ENCODE measurements at places on chromosomes 2 and 18.

DNA sequence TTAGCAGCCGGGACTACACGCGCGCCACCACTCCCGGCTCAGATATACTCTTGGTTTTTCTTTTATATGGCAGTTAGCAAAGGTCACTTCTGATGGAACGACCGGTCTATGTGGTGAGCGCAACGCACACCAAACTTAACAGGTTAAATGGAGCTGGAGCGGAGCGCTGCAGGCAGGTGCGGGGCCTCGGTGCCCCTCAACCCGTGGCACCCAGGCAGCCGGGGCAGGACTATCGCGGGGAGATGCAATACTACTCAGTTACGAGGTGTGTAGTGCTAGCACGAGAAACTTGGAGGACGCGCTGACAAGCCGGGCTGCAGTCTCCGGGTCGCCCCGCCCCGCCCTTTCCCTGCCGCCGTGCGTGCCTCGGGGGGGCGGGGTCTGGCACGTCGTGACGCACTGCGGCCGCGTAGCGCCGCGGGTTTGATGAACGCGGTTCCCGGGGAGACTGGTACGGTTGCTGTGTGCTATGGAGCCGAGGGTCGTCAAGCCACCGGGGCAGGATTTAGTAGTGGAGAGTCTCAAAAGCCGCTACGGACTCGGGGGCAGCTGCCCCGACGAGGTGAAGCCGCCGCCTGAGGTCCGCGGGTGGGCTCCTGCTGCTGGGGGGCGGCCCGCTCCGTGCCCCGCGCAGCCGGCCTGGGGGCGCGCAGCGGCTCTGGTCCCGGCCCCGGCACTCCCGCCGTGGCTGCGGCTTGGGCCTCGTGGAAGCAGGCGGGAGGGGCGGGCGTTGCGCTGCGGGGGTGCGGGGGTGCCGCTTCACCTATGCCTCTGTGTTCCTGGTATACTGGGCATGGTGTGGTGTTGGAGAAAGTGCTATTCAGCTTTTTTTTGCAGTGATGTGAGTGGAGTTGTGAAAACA, at the start of gene CCDC138:
TSS of gene CCDC138 (plus strand) at position 418 of the 862 bp plus-strand sequence. CDS start at position 470, 52 bp downstream.
- DNase-seq: peak; percentile 79

GRCh38 chr2:133843551-133843950, 275.3 kb upstream of the NCKAP5 start:
- DNase-seq: no peak

DNA sequence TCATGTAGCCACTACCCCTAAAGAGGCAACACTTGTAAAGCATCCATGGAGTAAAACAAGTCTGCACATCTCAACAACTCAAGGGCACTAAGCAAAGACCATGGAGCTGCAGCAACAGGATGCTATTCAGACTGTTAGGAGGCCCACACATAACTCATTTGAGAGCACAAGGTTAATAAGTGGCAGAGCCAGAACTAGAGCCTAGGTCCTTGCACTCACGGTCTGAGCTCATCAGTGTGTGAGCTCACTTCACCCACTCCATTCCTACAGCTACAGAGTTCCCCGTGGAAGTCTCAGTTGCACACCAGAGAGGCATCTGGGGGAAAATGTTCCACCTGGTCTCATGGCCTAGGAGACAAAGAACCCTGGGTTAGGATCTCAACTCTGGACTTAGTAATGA, 35.0 kb downstream of the TTC32 start:
- no peak for DNase-seq

- DNase-seq: no peak
Measured at GRCh38 chr2:173884025-173884802, 81.0 kb downstream of the SP3 start.

DNA sequence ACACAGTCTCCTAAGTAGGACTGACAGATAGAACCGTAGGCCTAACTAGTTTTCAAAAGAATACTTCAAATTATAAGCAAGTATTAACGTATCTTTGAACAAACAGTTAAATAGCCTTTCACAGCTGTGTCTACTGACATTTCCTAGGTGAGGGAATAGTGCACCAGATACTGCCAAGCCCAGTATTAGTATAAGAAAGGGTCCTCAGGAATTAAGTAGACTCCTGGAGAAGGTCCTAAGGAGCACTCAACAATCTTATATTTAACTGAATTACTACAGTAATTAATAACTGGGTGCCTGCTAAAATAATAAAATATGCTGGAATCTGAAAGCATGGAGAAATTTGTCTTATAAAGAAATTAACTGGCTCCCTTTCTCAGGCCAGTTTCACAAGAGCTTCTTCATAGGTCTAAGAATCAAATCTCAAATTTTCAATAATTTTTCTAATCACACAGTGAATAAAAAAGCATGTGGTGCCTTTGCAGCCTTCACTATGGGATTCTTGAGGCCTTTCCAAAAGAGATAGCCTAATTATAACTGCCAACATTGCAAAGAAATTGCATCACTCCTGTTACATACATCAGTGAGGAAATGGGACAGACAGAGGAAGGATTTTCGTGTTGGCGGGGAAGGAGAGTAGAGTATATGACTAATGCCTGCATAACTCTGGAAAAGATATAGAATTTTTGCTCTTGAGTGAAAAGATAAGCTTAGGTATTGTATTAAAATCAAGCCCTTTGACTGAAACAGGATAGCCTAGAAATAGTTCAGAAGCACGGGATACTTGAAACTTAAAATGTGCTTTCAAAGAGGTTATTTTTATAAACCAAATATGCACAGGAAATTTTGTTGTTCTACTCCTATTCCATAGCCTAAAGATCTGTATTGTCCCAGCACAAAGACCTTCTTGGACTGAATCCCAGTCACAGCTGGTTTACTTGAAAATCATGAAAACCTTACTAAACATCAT, 228.6 kb upstream of the STK17B start:
- DNase-seq: peak; percentile 5

GRCh38 chr2:15050483-15050882, 418.0 kb downstream of the LRATD1 start:
- no peak for DNase-seq

- no peak for DNase-seq
Measured at GRCh38 chr2:46576875-46577274, 97.5 kb downstream of the TMEM247 start.

DNA sequence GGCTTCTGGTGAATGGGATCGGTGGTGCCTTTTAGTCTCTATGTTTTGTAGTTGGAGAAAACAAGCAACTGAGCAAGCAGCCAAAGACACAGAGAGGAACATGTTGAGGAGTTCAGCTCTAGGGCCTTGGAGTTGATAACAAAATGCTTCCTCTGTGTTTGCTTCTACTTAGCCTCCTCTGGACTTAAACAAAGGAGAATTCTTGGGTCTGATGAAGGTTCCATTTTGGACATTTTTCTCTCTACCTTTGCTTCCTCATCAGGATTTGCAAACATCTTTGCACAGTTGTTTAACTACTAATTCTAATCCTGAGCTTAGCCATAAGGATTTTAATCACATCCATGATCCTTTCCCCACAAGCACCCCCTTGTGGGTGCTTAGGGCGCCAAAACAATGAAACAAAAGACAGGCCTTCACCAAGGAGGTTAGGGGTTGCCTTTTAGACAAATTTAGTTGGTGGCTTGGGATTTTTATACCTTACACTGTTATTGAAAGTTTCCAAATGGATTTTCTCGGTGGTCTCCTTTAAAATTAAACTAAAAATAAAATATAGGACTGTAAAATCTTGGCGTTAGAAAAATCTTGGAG, 148.5 kb upstream of the SATB2 start:
- no peak for DNase-seq

GRCh38 chr2:173513107-173513727, 158.5 kb downstream of the CDCA7 start:
- DNase-seq: no peak

GRCh38 chr18:59021500-59021899, 118.2 kb upstream of the SEC11C start:
- no peak for DNase-seq

DNA sequence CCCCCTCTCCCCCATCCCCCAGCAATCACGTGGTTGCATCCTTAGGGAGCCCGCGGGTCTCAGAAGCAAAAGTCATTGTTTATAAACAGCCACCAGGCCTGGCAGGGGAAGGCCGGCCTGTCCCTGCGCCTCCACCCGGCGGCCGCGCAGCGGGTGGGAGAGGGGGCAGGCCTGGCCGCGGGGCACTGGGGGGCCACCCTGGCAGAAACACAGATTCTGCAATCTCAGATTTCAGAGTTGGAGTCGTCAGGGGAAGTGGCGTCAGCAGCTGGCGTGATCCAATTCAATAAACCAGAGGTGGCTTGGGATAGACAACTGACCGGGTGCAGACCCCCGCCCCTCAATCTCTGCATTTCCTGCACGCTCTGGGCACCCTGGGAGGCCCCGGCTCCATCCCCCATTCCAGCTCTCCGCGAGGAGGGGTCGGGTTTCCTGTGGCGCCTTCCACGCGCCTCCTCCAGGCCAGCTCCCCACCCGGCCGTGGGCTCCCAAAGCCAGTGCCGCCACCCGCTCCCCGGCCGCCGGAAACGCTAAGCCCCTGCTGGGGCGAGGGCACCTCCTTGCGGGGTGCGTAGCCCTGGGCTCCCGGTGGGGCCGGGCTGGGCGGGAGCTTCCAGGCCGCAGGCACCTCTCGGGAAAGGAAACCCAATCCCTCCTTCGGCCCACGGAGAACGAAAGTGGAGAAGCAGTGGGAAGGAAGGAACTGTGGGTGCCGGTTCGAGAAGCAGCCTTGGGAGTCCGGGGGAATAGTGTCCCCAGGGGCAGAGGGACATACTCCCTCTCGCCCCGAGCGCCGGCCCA, 1.1 kb downstream of the BIN1 start:
- no peak for DNase-seq

GRCh38 chr2:10550206-10551001, 102.3 kb upstream of the ODC1 start:
- no peak for DNase-seq

GRCh38 chr2:112839407-112840067, 3.0 kb upstream of the IL1B start:
- DNase-seq: peak; percentile 62

DNA sequence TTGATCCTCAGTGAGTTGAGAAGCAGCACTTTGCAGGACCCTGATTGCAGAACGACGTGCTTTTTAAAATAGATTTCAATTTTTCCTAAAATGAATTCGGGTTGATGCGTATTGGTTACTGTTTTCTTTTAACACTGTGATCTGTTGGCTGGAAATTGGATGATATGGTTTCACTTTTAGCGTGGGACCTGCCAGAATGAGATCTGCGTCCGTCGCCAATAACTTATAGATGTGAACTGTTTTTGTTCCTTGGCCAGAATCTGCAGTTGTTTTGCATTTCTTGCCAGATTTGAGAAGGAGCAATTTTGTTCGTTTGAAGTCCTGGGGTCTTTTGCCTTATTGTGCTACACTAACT, 703 bp downstream of the UGGT1 start:
- no peak for DNase-seq

GRCh38 chr2:37923308-37924055, 1.6 kb upstream of the RMDN2 start:
- DNase-seq: no peak

- no peak for DNase-seq
Measured at GRCh38 chr2:44119878-44120277, 48.8 kb upstream of the PPM1B start.

GRCh38 chr2:11234309-11234708, 79.0 kb downstream of the SLC66A3 start:
- DNase-seq: no peak

- no peak for DNase-seq
Measured at GRCh38 chr2:10165861-10166675, 43.5 kb downstream of the RRM2 start.

GRCh38 chr2:156003780-156004179, 328.7 kb downstream of the NR4A2 start:
- DNase-seq: no peak

DNA sequence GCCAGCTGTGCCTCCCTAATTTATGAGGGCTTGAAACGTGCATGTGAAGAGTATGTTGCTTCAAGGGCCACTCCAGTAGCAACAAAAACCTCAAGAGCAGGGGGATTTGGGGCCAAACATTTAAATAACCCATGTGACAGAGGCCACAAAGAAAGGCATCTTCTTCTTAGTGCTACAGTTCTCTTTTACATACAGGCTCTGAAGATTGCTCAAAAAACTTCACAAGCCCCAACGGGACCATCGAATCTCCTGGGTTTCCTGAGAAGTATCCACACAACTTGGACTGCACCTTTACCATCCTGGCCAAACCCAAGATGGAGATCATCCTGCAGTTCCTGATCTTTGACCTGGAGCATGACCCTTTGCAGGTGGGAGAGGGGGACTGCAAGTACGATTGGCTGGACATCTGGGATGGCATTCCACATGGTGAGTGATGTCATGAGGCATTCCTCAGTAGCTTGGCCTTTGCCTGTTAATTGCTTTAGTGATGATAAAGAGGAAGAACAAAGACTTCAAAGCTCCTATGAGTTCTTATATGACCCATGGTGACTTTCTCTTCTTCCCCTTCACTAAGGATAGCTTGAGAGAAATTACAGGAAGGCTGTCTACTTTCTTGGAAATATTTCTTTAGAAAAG, 40.1 kb downstream of the NRP2 start:
- DNase-seq: no peak

- DNase-seq: no peak
Measured at GRCh38 chr2:241531161-241531722, 22.9 kb upstream of the STK25 start.

DNA sequence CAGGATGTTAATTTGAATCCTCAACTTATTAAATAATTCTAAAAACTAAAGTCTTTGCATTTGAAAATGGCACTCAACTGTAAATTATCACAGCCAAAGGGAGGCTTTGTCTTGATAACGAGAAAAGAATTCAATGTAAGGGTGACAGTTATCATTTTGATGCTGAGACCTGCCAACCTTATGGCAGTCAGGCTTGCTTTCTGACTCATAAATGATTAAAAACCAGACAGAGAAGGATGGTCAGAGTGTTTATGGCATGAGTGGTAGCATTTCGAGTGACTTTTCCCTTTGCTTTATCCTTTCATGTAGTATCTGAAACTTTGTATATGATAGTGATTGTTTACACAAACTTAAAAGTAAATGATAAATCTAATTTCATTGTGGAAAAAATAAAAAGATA, 53.9 kb upstream of the EPC2 start:
- no peak for DNase-seq

GRCh38 chr2:109497911-109498870, 115.6 kb downstream of the SEPTIN10 start:
- no peak for DNase-seq

GRCh38 chr18:54260396-54261072, 8.8 kb upstream of the POLI start:
- no peak for DNase-seq

- no peak for DNase-seq
Measured at GRCh38 chr2:99936065-99936464, 206.3 kb downstream of the AFF3 start.

GRCh38 chr2:109295781-109296117, 166.7 kb downstream of the SH3RF3 start:
- no peak for DNase-seq

DNA sequence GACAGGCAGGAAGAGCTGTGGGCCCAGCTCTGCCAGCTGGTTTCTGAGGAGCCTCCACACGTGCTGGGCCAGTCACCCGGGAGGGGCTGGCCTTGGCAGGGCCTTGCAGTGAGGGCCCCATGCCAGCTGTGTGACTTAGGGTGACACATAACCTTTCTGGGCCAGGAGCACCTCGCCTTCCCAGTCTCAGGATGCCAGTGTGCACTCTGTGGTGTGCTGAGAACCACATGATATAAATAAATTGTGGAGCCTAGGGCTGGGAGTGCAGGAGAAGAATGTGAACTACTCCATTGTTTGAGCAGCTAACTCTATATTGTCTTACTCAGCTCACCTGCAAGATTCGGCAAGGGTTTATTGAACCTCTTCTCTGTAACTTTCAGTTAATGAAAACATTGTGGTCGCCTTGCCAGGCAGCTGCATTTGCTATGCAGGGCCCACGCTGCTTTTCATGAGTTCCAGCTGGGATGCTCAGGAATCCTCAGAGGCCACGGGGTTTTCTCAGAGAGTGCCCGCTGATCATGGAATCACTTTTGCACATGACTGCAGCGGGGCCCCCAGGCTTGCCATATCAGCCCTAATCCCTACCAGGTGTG, 222.3 kb downstream of the SH3RF3 start:
- DNase-seq: no peak

Measured in GF-D8 (cell line).